ENCODE measurements at places on chromosomes 5 and 9.

- DNase-seq: no peak
Observed at GRCh38 chr5:80796846-80797245, 142.1 kb upstream of the DHFR start.

DNA sequence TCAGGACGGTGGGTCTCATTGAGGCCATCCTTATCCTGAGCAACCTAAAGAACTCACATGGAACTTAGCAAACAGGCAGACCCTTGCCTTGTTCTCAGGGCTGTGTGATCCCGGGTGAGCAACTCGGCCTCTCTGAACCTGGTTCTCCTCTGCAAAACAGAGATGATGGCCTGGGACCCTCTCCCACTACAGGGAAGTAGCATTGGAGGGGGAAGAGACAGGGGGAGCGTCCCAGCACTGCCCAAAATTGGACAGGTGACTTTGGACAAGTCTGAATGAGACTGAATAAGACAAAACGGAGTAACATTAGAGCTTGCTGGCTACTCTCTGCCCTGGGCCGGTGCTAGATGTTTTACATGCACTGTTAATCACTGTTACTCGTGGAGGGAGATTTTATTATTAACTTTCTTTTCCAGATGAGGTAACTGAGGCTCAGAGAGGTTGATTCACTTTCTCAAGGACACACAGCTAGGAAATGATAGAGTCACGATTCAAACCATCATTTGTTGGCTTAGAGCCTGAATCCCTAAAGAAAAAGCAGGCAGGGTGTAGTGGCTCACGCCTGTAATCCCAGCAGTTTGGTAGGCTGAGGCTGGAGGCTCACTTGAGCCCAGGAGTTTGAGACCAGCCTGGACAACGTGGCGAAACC is 136.4 kb downstream of the C9orf50 start:
- no peak for DNase-seq

GRCh38 chr5:140249536-140249935 is 53.4 kb downstream of the PFDN1 start:
- no peak for DNase-seq

GRCh38 chr5:147972076-147972840 is 65.9 kb upstream of the C5orf46 start:
- no peak for DNase-seq

GRCh38 chr5:151461312-151461711 is 13.9 kb downstream of the SLC36A1 start:
- DNase-seq: peak; percentile 20

Measured in GM19239 (cell line).